Dermis microvascular lymphatic vessel endothelial cell (primary cell): ENCODE measurements at places on chromosomes 5 and 9. TPM values are rescaled to one million over a fixed set of nuclear protein-coding genes. Genes with fewer than 3 reads are reported as not detected.

The FOXD4L3 gene
- under 0.01 TPM in 1 of 2 replicates, not detected in the other for total RNA-seq

The HAPLN1 gene
- not detected in 2 replicates for total RNA-seq

The SH3TC2 gene
- total RNA-seq, result 27.2 and 35.7 TPM in 2 replicates

The RORB gene
- not detected in 2 replicates for total RNA-seq

The SLC6A18 gene
- total RNA-seq, result not detected in 2 replicates

The DEPDC1B gene
- 4.4 and 9.9 TPM in 2 replicates for total RNA-seq

The KIAA0825 gene
- total RNA-seq, result 0.90 and 1.4 TPM in 2 replicates
